ENCODE measurements at places on chromosomes 3 and 15. TPM values are rescaled to one million over a fixed set of nuclear protein-coding genes. Genes with fewer than 3 reads are reported as not detected.
A peak's percentile ranks its signal among the peaks of the same experiment; 100 is the strongest.

- peaks cover 2% of the 10 kb centered on the region for H3K36me3 ChIP-seq
- peaks cover 20% of the 10 kb centered on the region for H3K4me1 ChIP-seq
- H3K27me3 ChIP-seq, result no peaks in the 10 kb centered on the region
- peak within 1 kb of the TSS; percentile 74 for H3K4me3 ChIP-seq
Measured at GRCh38 chr3:156826144-156826895, at the start of gene LEKR1. TSS of gene LEKR1 (plus strand) at chr3:156826353. CDS start at chr3:156829330, 2,977 bp downstream.

GRCh38 chr3:166957121-166957520 lies 423.0 kb downstream of the ZBBX start:
- H3K27me3 ChIP-seq, result peaks cover 12% of the 10 kb centered on the region
- H3K36me3 ChIP-seq, result no peaks in the 10 kb centered on the region
- H3K27ac ChIP-seq, result no peak overlapping the region
- peaks cover 3% of the 10 kb centered on the region for H3K4me1 ChIP-seq

Gene TRIM42
- not detected for total RNA-seq

- H3K36me3 ChIP-seq, result no peaks in the 10 kb centered on the region
- H3K27me3 ChIP-seq, result peaks cover 6% of the 10 kb centered on the region
- H3K4me3 ChIP-seq, result no peak overlapping the region
- no peak for DNase-seq
Measured at GRCh38 chr15:65072027-65072426, 4.2 kb upstream of the RASL12 start.

Gene IL1RAP
- total RNA-seq, result 29.3 TPM

DNA sequence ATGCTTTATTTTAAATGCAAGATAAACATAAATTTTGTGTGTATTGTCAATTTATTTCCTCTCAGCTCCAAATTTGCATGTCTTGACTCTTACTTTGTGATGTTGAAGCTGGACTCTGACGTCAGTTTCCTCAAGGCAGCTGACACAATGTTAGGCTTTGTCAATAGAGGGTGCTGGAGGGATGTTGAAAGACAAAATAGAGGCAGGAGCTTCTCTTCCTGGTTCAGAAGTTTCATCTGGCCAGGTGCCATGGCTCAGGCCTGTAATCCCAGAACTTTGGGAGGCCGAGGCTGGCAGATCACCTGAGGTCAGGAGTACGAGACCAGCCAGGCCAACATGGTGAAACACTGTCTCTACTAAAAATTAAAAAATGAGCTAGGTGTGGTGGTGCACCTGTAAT lies 408.6 kb downstream of the GBE1 start:
- DNase-seq, result no peak
- no peak overlapping the region for H3K27ac ChIP-seq
- no peaks in the 10 kb centered on the region for H3K27me3 ChIP-seq
- H3K36me3 ChIP-seq, result no peaks in the 10 kb centered on the region

GRCh38 chr3:161388855-161389254 lies 17.5 kb upstream of the SPTSSB start:
- peaks cover 34% of the 10 kb centered on the region for H3K27me3 ChIP-seq
- H3K4me3 ChIP-seq, result no peak overlapping the region
- no peaks in the 10 kb centered on the region for H3K4me1 ChIP-seq
- H3K27ac ChIP-seq, result no peak overlapping the region

Gene TFG
- 119 TPM for total RNA-seq

GRCh38 chr3:64392001-64392400 lies 166.7 kb upstream of the PRICKLE2 start:
- no peak overlapping the region for H3K27ac ChIP-seq
- no peaks in the 10 kb centered on the region for H3K27me3 ChIP-seq
- no peaks in the 10 kb centered on the region for H3K36me3 ChIP-seq
- H3K4me1 ChIP-seq, result peaks cover 16% of the 10 kb centered on the region

DNA sequence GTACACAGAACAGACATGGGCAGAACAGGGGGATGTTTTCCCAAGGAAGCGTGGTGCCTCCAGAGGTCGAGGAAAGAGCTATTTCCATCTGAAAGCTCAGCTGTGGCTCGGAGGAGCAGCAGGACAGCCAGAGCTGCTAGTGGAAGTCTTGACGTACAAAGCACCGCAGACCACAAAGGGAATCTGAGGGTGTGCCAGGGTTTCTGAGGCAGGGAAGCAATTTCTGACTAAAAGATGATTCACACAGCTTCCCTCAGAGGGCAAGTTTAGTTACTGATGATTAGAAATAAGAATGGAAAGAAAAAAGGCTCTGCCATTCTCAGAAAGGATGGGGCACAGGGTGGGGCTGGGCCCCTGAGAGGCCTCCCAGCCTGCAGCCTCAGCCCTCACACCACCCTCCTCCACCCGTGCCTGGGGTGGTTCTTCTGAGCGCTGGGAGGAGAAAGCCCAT lies 45.8 kb upstream of the SEC13 start:
- peaks cover 23% of the 10 kb centered on the region for H3K4me1 ChIP-seq

DNA sequence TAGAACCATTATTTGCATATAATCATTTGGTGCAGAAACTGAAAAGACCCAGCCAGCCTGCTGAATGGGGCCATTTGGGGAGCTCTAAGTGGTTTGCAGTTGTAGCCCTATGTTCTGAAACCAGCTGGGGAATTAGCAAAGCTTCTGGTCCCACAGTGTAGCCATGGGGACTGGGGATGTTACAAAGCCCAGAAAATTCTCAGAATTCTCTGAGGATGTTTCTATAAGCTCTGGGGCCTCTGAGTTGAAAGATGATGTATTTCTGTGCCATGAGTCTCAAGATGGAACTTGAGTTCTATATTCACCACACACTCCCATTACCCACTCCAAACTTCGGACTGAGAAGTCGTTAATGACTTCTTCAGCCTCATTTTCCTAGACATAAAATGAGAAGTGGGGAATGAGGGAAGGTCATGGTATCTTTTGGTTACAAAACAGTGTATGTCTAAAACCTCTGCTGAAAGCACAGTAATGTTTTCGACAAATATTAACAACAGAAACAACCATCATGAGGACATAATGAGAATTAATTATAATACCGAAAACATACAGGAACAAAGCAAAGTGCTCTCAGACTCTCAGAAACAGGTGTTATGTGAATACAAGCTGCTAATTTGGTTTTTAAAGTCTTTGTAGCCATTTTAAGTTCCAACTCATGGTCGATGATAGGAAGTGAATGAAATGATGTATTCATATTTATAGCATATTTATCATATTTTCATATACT lies 89.4 kb downstream of the RFTN1 start:
- H3K4me1 ChIP-seq, result peaks cover 32% of the 10 kb centered on the region
- H3K27me3 ChIP-seq, result no peaks in the 10 kb centered on the region
- no peak overlapping the region for H3K27ac ChIP-seq
- H3K4me3 ChIP-seq, result no peak overlapping the region
- no peak for DNase-seq

Gene SYNM
- 5.5 TPM for total RNA-seq

DNA sequence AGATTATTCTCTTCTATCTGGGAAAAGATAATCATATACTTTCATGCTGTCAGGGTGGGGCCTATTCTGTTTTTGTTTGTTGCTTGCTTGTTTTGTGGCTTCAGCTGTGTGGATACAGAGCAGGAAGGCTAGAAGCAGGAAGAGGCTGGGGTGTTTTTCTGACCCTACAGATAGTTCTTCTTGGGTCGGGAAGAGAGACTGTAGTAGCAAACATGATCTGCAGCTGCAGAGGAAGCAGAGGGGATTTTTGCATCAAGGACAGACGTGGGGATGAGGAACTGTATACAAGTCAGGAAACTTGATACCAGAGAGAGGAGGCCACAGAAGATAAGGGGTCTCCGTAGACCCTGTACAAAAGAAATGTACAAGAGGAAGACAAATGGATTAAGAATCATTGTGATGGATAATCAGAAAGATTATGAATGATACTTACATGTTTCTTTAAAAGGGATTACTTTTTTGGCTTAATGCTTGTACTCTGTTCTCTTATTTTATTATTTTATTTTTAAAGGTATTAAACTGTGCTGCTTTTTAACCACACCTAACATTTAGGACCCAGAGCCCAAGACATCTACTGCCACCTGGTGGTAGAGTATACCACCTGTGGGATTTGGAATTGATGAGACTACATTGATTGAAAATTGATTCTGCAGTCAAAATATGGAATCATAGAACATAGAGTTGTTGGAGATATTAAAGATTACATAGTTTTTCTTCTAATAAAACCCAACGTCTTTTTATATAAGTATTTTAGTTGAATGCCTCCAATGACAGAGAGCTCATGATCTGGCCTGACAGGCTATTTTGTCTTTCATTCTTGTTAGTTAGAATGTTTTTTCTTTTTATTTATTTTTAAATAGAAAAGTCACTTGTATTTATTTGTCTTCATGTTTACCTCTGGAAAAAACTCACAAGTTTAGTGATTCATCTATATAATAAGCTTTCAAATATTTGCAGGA lies 87.3 kb upstream of the ROPN1 start:
- peaks cover 9% of the 10 kb centered on the region for H3K4me1 ChIP-seq
- H3K27me3 ChIP-seq, result no peaks in the 10 kb centered on the region
- H3K4me3 ChIP-seq, result no peak overlapping the region
- H3K27ac ChIP-seq, result no peak overlapping the region
- H3K36me3 ChIP-seq, result no peaks in the 10 kb centered on the region

DNA sequence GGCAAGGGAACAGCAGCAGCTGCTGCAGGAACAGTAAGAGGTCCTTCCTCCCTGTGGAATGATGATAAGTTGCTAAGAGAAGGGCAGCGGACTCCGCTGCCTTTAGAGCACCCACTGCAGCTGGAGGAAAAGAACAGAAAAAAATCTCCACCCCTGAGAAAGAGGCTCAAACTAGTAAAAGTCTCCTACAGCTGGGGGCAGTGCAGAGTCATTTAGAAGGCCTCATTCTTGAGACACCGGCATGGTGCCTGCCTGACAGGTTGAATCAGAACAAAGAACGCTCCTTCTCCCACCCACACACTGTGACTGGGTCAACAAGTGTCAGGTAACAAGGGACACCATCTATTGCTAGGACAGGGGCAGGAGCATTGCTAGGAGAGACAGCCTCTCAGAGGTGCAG lies 188.4 kb downstream of the ABHD5 start:
- DNase-seq, result no peak
- H3K27me3 ChIP-seq, result no peaks in the 10 kb centered on the region
- no peak overlapping the region for H3K27ac ChIP-seq
- H3K36me3 ChIP-seq, result no peaks in the 10 kb centered on the region

Gene HCLS1
- not detected for total RNA-seq

Gene P2RY1
- total RNA-seq, result 0.67 TPM

Gene TMEM207
- total RNA-seq, result not detected

Gene TRAIP
- total RNA-seq, result 5.3 TPM

DNA sequence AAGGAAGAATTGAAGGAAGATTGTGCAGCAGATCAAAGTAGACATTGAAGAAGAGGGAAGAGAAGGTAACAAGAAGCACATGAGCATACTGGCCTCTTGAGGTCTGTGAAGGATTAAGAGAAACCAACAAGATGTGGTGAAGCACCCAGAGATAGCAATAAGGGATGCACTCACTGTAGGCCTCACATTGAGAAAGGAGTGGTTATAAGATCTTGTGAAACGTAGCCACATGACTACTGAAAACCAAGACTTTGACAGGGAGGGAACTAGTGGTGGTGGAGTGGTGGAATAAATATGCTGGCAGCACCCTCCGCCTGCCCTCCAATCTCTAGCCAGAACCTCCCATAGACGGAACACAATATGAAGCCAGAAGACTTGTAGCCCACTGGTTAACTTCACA lies 651.2 kb downstream of the DIPK2A start:
- no peak overlapping the region for H3K4me3 ChIP-seq
- no peaks in the 10 kb centered on the region for H3K4me1 ChIP-seq
- no peak overlapping the region for H3K27ac ChIP-seq
- peaks cover 6% of the 10 kb centered on the region for H3K36me3 ChIP-seq
- no peaks in the 10 kb centered on the region for H3K27me3 ChIP-seq

DNA sequence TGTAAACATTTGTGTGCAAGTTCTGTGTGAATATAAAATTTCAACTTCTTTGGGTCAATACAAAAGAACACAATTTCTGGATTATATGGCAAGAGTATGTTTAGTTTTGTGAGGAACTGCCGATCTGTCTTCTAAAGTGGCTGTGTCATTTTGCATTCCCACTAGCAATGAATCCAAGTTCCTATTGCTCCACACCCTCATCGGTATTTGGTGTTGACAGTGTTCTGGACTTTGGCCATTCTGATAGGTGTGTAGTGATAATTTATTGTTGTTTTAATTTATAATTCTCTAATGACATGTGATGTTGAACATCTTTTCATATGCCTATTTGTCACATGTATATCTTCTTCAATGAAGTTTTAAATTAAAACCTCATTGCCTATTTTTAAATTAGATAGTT lies 58.2 kb upstream of the TMC3 start:
- no peaks in the 10 kb centered on the region for H3K36me3 ChIP-seq
- no peak overlapping the region for H3K27ac ChIP-seq
- H3K4me1 ChIP-seq, result no peaks in the 10 kb centered on the region
- DNase-seq, result no peak
- no peak overlapping the region for H3K4me3 ChIP-seq

Gene OXNAD1
- total RNA-seq, result 10.8 TPM

- no peaks in the 10 kb centered on the region for H3K27me3 ChIP-seq
- DNase-seq, result peak; percentile 63
- H3K27ac ChIP-seq, result no peak overlapping the region
- H3K36me3 ChIP-seq, result peaks cover 4% of the 10 kb centered on the region
Measured at GRCh38 chr15:101018450-101018849, 99.3 kb downstream of the LRRK1 start.

DNA sequence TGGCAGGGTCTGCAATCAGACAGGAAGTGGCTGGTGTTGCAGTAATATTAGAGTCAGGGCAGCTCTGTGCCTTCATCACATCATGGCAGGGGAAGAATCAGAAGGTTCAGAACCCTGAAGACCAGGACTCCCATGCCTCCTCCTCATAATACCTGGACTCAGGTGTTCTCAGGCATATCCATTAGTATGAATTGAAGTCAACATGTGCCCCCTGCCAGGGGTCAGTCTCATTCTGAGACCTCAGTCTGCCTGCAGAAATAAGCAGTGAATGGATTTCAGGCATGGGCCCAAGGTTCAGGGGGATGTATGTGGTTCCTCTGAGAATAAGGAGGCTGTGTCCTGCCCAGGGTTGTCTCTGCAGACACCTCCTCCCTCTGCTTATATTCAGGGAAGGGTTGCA lies 74.2 kb downstream of the SPSB4 start:
- no peaks in the 10 kb centered on the region for H3K27me3 ChIP-seq
- no peaks in the 10 kb centered on the region for H3K4me1 ChIP-seq
- no peak overlapping the region for H3K4me3 ChIP-seq

Gene LOXL1
- total RNA-seq, result 417 TPM

DNA sequence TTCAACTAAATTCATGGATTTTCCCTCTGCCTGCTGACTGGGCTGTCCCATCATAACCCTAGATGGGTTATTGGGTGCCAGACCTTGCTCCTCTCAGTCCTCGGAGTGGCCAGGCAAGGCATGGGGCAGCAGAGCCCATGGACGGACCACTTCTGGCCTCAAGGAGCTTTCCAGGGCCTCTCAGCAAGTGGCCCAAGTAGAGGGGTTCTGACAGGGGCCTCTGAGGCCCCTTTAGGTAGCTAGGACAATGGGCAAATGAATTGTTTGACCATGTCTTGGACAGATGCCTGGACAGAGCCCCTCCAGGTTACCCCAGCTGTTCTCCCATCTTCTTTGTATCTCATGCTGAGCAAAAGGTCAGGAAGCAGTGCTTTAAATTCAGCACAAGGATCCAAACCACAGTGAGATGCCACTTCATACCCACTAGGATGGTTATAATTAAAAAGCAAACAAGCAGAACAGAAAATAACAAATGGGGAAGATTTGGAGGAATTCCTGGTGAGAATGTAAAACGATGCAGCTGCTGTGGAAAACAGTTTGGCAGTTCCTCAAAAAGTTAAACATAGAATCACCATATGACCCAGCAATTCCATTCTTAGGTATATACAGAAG lies 61.6 kb downstream of the SPSB4 start:
- peaks cover 25% of the 10 kb centered on the region for H3K4me1 ChIP-seq
- H3K4me3 ChIP-seq, result no peak overlapping the region
- peak; percentile 66 for DNase-seq
- no peaks in the 10 kb centered on the region for H3K27me3 ChIP-seq
- H3K36me3 ChIP-seq, result peaks cover 1% of the 10 kb centered on the region
- no peak overlapping the region for H3K27ac ChIP-seq
